ENCODE measurements at places on chromosomes 4 and X.

DNA sequence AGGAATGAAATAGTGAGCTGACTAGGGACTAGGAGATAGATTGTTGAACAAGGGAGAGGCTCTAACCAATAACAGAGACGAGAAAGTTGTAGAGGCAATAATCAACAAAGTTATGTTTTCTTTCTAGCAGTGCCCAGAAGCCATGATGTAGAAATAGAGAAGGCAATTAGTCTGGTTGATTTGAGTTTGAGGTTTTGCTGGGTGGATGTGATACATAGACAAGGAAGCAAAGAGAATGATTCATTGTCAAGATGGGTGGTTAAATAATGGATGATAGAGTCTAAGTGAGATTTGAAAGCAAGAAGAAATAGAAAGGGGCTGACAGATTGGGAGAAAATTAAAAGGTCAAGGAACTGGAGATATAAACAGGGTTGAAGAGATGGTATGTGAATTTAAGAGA, 11.2 kb downstream of the RBM41 start:
- no peak for DNase-seq

GRCh38 chr4:119939071-119939995, 127.3 kb downstream of the MAD2L1 start:
- peak; percentile 69 for DNase-seq

- DNase-seq, result no peak
Measured at GRCh38 chrX:13638021-13638420, 14.9 kb upstream of the TCEANC start.

DNA sequence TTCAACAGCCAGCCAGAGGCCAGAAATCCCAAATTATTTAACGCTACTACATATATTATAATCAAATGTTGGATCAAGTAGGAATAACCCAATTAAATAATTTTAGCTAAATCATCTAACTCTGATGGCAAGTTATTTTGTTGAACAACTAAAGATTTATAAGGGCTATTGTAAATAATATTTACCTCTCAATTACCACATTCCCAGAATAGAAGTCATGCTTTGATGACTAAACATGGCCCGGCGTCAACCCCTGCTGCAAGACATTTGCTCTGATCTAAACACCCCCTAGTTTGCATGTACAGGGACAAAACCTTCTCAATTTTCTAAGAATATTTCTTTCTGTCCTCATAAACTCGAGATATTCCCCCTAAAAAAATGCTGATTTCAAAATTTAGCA, 14.2 kb downstream of the VEGFC start:
- DNase-seq, result no peak

GRCh38 chr4:1862055-1862911, 6.3 kb upstream of the LETM1 start:
- no peak for DNase-seq
